ENCODE measurements at places on chromosomes 12 and 14.

DNA sequence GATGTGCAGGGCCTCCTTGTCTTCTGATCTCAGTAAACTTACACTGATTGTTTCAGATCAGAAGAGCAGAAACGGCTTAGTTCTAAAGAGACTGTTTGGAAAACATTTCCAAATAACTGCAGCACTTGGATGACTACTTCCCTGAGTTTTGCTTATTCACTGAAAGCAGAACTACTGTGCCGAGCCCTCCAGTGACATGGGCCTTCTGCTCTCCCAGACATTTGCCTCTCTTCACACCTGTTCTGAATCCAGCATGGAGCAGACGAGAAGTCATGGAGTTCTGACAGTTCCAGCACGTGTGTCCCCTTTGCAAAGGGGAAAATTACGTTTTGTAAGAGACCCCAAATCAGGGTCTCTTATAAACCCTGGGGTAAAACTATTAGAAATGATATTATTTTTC is 31.4 kb downstream of the ETNK1 start:
- no peak for DNase-seq

DNA sequence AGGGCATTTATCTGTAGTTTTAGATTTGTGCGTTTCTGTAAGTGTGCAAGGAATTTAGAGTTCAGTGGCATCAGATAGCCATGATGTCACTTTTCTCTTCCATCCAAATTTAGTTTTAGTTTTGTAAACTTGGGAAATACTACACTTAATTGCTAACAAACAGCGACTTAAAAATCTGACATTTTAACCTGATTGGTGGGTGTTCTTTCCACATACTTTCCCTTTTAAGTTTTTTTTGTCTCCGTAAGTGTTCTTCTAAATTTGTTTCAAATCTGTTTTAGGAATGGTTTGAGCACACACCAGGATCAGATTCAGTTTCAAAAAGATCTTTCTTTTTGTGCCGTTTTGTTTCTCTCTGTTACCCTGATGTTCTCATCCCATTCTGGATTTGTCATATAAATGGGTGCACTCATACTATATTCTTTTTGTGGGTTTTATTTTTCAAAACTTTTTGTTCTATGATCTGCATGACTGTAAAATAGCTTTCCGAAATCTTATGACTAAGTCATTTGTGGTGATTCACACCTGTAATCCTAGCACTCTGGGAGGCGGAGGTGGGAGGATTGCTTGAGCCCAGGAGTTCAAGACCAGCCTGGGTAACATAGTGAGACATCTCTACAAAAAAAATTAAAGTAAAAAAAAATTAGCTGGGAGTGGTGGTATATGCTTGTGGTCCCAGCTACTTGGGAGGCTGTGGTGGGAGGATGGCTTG is 58.9 kb downstream of the FBXO34 start:
- peak; percentile 68 for DNase-seq

DNA sequence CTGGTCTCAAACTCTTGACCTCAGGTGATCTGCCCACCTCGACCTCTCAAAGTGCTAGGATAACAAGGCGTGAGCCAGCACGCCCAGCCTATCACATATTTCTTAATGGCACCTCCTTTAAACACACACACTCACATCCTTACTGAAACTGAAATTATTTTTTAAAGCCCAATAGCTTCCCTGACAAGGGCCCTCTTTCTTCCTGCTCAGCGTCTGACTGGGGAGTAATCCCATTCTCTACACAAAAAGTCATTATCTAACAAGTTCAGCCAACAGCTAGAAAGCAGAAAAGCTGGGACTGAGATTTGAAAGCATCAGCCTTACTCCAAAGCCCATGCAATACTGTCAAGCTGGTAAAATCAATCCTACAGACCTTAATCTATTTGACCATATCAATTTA is 10.0 kb upstream of the AICDA start:
- DNase-seq = no peak

- no peak for DNase-seq
These were observed 20.1 kb downstream of the PLEKHG7 start for GRCh38 chr12:92722897-92723296.

- no peak for DNase-seq
These were observed at the start of gene MYL2 for GRCh38 chr12:110920324-110920910. Gene MYL2, minus strand, starts transcription at chr12:110920579. Its CDS starts 50 bp downstream, at chr12:110920529.

DNA sequence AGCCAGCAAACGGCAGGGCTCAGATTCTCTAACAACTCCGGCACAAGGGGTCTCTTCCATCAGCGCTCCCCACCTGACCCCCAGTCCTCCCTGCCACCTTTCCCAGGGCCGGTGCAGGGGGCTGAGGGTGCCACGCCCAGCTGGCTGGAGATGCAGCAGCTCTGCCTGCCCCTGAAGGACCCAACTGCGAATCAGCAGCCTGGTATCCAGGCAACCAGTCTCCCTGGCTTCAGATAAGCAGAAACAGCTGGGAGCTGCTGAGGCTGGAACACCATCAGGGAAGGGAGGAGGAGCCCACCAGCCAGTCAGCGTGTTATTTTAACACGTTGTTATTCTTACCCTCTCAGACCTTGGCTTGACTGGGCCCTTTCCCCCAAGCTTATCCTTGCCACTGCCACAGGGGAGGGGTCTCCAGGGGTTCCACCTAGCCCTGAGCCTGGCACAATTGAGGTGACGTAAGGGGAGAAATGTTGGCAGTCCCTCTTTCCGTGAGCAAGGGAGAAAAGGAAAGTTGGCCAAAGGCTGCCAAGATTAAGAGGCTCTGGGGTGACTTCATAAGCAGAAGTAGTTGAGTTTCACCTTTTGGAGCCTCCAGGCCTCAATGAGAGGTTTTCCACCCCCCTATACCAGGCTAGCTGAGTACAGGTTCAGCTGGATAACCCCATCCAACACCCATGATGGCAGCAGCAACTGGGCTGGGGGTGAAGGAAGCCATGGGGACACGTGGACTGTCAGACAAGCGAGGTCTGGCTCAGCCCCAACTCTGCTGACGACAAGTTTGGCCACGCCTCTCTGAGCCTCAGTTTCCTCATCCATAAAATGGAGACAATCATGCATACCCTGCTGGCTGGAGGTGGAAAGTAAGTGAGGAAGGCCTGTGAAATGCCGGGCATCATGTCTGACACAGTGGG is 91.1 kb downstream of the IRF2BPL start:
- DNase-seq = no peak

Measured in activated naive CD4-positive, alpha-beta T cell treated with Interleukin-2 at 50 U/mL for 16 hours (primary cell).